ENCODE measurements at places on chromosomes 3 and 15. TPM values are rescaled to one million over a fixed set of nuclear protein-coding genes. Genes with fewer than 3 reads are reported as not detected.

DNA sequence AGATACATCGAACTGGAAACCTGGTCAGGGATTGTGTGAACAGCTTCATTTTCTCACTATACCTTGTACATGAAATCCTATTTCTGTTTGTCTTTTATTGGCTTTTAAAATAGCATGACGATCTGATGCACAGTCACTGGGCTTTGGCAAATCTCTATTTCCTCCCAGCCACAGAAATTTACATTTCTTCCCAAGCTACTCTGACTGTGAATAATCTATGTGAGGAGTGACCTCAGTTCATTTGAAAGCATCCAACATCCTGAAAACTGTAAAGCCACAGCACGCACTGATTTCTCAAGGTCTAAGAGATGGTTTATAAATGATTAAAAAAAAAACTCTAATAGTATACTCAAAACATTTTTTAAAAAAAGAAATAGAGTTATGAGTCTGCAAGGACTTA, 450.3 kb downstream of the IL5RA start:
- DNase-seq = no peak
- H3K4me3 ChIP-seq = no peak overlapping the region
- no peak overlapping the region for H3K27ac ChIP-seq
- H3K36me3 ChIP-seq = no peaks in the 10 kb centered on the region
- no peaks in the 10 kb centered on the region for H3K4me1 ChIP-seq
- H3K27me3 ChIP-seq = no peaks in the 10 kb centered on the region

- no peak within 1 kb of the TSS for H3K4me3 ChIP-seq
- no peak for DNase-seq
- no peaks in the 10 kb centered on the region for H3K36me3 ChIP-seq
- no peak within 1 kb of the TSS for H3K27ac ChIP-seq
- H3K4me1 ChIP-seq = no peaks in the 10 kb centered on the region
- H3K27me3 ChIP-seq = no peaks in the 10 kb centered on the region
Measured at GRCh38 chr3:173140986-173141385, at the start of gene SPATA16. Gene SPATA16, minus strand, starts transcription at chr3:173141235. Its CDS starts 23,504 bp downstream, at chr3:173117731.

- no peak for DNase-seq
- no peaks in the 10 kb centered on the region for H3K4me1 ChIP-seq
- H3K36me3 ChIP-seq = no peaks in the 10 kb centered on the region
- no peak overlapping the region for H3K4me3 ChIP-seq
- H3K27ac ChIP-seq = no peak overlapping the region
- peaks cover 24% of the 10 kb centered on the region for H3K27me3 ChIP-seq
Measured at GRCh38 chr3:115401851-115402501, 221.3 kb upstream of the GAP43 start.

GRCh38 chr15:65337436-65338070, 33.1 kb downstream of the RNU5B-1 start:
- H3K4me1 ChIP-seq = peaks cover 3% of the 10 kb centered on the region
- no peaks in the 10 kb centered on the region for H3K36me3 ChIP-seq
- DNase-seq = no peak
- H3K27me3 ChIP-seq = peaks cover 5% of the 10 kb centered on the region
- H3K4me3 ChIP-seq = no peak overlapping the region
- no peak overlapping the region for H3K27ac ChIP-seq

GRCh38 chr3:117463276-117464115, 753.9 kb downstream of the TUSC7 start:
- no peaks in the 10 kb centered on the region for H3K27me3 ChIP-seq
- H3K27ac ChIP-seq = no peak overlapping the region
- H3K4me3 ChIP-seq = no peak overlapping the region

DNA sequence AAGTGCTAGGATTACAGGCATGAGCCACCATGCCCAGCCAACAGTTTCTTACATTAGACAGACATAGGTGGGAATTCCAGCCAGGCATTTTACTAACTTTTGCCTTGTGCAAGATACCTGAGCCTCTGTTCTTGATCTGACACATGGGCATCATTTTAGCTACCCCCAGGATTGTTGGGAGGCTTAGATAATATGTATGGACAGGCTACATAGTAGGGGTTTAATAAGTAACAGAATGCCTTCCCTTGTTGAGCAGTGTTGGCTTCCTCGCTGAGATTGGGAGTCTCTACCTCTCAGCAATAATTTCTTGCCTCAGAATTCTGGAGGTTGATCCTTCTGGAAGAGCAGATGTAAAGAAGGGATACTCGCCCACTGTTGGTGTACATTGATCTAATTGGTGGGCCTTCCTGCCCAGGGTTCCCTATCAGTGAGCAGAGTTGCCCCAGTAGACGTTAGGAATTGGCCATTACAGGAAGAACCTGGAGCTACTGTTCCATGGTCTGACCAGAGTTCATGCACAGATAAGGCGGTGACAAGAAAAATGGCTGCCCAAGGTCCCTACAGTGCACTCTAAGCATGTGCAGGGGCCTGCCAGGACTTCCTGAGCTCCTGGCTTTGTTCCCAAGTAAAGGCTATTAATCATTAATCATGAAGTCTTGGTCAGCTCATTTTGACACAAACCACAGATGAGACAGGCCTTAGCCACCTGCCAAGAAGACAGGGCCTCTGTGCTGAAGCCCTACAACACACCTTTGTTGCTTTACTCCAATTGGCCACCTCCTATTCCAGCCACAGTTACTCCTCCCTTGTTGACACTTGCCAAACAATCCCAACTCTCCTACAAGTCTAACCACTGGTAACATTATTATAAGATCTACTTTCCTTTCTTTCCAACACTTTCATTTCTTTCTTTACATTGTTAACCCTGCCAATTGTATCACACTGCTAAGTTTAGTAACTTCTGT, 5.0 kb upstream of the IL17RE start:
- H3K4me3 ChIP-seq = no peak overlapping the region
- peaks cover 18% of the 10 kb centered on the region for H3K36me3 ChIP-seq
- peaks cover 34% of the 10 kb centered on the region for H3K4me1 ChIP-seq
- H3K27ac ChIP-seq = peak overlapping the region; percentile 45
- H3K27me3 ChIP-seq = no peaks in the 10 kb centered on the region

DNA sequence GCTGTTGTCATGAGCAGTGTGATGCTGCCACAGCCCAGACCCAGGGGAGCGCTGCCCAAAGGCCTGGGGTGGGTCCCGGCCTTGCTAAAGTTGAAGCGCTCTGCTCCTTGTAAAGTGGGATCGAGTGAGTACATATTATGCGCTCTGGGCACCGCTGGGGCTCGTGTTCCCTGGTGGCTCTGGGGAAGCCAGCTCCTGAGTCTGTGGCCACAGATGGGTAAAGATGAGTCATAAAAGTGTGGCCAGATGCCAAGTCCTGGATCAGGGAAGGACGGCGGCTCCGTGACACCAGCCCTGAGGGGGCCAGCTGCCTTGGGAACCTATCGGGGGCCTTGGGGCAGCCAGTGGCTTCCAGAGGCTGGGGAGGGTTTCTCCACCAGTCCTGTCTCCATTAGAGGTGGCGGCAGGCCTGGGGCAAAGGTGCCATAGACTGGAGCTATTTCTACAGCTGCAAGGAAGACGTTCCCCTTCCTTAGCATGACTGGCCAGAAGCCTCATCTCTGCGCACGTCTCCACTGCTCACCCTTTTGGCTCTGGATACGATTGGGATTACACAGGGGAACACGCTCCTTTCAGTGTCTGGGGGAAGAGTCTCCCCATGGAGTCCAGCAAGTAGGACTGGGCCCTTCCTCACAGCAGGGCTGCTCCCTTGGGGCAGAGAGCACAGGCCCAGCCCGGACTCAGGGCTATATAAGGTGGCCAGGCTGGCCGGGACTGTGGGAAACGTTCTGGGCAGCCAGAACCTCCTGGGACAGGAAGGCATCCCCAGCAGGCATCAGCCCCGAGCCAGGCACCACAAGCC, 1.2 kb upstream of the ITIH4 start:
- H3K4me1 ChIP-seq = peaks cover 9% of the 10 kb centered on the region
- no peaks in the 10 kb centered on the region for H3K36me3 ChIP-seq
- DNase-seq = no peak
- H3K4me3 ChIP-seq = no peak overlapping the region

ZNF860 gene
- not detected for total RNA-seq

DNA sequence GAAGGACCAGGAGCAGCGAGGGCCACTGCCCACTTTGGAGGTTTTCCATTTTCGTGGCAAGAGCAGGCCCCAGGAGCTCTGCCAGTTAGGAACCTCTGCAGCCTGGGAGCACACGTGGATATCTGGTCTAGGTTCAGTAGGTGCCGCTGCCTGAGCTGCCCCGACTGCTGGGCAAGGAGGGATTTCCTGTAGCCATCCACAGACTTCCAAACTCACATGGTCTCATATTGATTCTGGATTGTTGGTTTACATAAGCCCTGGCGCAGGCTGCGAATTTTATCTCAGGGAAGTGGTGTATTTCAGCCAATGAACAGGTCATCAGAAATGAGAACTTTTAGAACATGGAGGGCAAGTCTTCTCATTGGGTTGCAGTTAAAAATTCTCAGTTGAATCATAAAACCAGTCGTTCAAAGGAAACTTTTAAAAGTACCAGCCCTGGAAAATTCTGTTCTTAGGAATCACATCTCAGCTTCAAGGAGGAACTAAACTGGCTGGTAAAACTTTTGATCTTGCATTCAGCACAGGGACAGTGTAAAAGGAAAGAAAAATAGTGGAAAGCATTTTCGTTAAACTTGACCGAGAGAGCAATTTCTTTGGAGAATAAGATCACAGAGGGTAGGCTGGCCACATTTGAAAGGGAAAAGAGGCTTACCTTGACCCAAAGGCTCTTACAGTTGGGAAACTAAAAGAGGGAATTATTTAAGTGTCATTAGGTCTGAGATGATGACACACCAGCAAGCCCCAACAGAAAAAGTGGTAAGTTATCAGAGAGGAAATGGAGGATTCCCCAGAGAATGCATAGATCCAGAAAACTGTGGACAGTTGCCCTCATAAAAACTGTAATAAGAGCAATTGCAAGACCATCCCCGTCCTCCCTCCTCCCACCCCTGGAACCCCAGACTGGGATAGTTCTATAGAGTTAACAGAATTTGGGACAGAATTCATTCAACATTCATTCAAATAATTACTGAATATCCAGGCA, 6.4 kb upstream of the RTP3 start:
- H3K4me3 ChIP-seq = no peak overlapping the region
- H3K27me3 ChIP-seq = peaks cover 5% of the 10 kb centered on the region
- H3K4me1 ChIP-seq = peaks cover 9% of the 10 kb centered on the region
- DNase-seq = no peak
- H3K27ac ChIP-seq = no peak overlapping the region

CMTM7 gene
- total RNA-seq = 34.5 TPM

- no peaks in the 10 kb centered on the region for H3K27me3 ChIP-seq
- no peaks in the 10 kb centered on the region for H3K4me1 ChIP-seq
- H3K27ac ChIP-seq = no peak overlapping the region
- DNase-seq = no peak
Measured at GRCh38 chr3:138450181-138450580, 15.8 kb downstream of the ESYT3 start.

DNA sequence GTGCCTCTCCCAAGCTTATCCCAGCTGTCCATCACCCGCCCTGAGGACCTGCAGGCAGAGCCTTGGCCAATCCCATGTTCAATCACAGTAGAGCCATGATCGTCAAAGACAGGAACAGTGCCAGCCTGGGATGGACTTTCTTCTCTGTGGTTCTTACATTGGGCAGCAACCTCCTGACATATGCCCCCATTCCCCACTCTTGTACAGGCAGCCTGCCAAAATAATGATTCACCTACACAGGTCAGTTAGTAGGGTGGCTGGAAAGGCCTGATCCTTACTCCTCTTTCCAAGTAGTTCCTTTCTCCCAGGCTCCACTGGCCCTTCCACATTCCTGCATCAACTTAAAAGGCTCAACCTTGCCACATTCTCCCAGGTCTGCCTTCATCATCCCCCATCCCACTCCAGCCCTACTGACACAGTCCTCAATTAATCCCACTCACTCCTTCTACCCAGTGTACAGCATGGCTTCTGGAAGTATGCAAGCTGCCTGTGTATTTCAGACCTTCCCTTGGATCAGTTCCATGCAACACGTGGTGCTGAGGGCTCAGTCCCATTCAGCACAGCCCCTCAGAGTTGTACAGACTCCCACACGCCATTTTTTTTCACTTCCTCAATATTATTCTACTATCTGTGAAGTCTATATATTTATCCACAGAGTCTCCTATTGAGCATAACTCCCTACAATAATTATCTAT, 189.8 kb downstream of the NTRK3 start:
- peaks cover 19% of the 10 kb centered on the region for H3K27me3 ChIP-seq
- DNase-seq = no peak
- H3K4me1 ChIP-seq = no peaks in the 10 kb centered on the region

CYP1A2 gene
- not detected for total RNA-seq

ANKRD34C gene
- not detected for total RNA-seq

DNA sequence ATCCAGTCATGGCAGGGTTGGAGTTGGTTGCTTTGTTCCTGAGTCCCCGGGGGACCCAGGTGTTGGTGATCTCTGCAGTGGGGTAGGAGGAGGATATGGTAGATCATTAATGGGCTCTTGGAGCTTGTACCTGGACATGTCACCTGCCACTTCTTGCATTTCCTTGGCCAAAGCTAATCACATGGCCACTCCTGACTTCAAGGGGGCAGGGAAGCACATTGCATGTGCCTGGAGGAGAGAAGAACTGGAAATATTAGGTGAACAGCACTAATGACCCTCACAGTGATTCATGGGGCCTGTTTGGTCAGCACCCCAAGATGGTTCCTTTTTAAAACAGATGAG, 87.1 kb upstream of the MYZAP start:
- no peaks in the 10 kb centered on the region for H3K36me3 ChIP-seq
- DNase-seq = no peak
- H3K4me3 ChIP-seq = no peak overlapping the region
- no peaks in the 10 kb centered on the region for H3K4me1 ChIP-seq
- H3K27ac ChIP-seq = no peak overlapping the region

DNA sequence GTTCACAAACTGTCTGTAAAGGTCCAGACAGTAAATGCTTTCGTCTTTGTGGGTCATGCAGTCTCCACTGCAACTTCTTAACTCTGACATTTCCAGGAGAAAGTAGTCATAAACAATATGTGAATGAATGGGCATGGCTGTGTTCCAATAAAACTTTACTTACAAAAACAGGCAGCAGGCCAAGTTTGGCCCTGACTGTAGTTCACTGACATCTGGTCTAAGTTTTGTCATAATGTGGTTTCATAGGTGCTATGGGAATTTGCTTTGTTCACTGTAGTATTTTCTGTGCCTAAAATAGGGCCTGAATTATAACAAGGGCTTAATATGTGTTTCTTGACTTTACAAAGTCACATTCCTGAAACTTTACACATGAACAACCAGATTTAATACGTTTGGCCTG, 186.0 kb upstream of the KBTBD8 start:
- no peaks in the 10 kb centered on the region for H3K36me3 ChIP-seq
- no peak overlapping the region for H3K27ac ChIP-seq
- H3K27me3 ChIP-seq = peaks cover 4% of the 10 kb centered on the region
- DNase-seq = no peak
- H3K4me1 ChIP-seq = no peaks in the 10 kb centered on the region

DNA sequence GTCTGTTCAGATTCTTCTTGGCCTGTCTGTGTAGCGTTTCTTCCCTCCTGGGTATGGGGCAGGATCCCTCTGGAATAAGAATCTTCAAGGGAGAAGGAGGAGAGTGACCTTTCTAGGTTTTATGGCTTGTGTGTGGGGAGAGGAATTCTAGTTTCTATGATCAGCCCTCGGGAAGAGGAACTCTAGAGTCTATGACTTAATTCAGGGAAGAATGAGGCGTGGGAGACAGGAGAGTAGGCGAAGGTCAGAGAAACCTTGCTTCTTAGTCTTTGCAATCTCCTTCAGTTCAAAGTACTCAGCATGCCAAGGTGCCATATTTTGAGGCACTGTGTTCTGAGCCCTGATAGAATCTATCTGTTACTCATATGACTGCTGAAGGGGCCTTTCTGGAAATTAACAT, 99.2 kb upstream of the C3orf80 start:
- peaks cover 15% of the 10 kb centered on the region for H3K27me3 ChIP-seq
- H3K4me3 ChIP-seq = no peak overlapping the region
- H3K27ac ChIP-seq = no peak overlapping the region
- no peaks in the 10 kb centered on the region for H3K36me3 ChIP-seq

GRCh38 chr3:60909526-60909925, 341.7 kb downstream of the FHIT start:
- H3K36me3 ChIP-seq = peaks cover 11% of the 10 kb centered on the region
- H3K4me3 ChIP-seq = no peak overlapping the region
- DNase-seq = no peak

Measured in natural killer cell treated with Interleukin-12 subunit alpha and Interleukin-12 subunit beta and Interleukin-15 and Interleukin-18, amount 100 ng/mL, for 72 hours (primary cell).